ENCODE measurements at places on chromosomes 3 and 15.
A peak's percentile ranks its signal among the peaks of the same experiment; 100 is the strongest.

DNA sequence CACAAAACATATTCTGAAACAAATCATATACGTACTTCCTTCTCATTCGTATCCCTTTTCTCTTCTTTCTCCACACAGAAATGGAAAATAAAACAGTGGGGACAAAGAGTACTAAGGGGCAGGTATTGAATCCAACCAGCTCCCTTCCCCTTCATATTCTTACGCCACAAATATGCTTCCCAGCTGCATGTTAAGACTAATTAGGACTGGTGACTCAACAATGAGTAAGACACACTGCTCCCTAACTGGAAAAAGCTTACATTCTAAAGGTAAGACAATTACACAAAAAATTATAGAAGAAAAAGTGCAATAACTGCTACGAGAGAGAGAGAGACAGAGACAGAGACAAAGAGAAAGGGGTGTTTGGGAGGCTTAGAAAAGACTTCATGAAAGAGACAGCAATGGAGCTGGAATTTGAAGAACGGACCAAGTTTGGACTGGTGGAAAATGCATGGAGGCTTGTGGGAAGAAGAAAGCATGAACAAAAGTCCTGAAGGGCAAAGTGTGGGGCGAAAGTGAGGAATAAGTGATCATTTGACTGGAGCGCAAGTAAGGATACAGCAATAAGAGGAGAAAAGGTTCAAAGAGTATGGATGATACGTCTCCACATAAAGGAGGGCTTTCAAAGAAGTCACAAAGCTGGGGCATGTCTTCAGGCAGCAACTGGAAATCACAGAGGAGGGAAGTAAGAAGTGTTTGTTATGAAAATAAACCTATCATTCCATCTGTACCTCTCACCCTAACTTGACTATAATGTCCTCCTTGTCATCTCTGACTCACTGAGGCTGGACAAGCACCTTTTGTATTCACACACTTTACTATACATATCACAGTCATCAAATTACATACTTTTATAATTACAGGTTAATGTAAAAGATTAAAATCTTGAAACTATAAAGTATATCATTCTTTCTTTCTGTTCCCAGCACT lies 49.2 kb downstream of the RYK start:
- DNase-seq: no peak

GRCh38 chr3:127059072-127059471 lies 76.2 kb downstream of the PLXNA1 start:
- DNase-seq: no peak

DNA sequence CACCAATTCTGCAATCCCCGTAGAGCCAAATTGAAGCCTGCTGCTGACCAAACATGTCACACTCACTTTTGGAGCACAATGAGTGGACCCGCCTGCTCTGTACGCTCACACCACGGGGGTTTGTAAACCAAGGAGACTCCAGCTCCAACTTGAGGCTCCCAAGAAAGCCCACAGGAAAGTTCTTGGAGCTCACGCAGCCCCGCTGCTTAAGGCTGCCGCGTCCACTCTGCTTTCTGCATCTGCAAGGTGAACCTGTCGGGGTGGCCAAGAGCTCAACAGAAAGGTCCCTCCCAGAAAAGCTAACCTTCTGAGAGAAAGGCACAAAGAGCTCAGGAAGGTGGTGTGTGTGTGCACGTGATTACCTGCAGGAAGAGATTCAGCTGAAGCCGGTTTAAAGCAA lies 94.9 kb downstream of the PCSK6 start:
- DNase-seq: no peak

GRCh38 chr3:11379238-11379823 lies 107.1 kb downstream of the ATG7 start:
- DNase-seq: peak; percentile 43

DNA sequence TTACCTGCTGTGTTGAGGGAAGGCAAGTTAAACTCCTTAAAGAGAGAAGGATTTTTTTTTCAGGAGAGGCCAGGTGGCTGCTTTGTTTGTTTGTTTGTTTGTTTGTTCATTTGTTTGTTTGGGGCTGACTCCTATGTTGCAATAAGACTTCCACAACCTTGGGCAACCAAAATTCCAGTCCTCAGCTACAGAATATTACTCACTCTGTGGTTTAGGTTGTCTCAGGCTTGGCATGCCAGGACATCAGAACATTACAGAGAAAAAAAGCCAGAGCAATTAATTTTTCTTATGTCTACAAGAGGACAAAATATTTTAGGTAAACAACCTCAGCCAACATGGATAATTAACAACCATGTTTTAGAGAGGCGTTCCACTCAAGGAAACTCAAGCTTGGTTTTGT lies 156.7 kb upstream of the ATP11B start:
- no peak for DNase-seq

- DNase-seq: peak; percentile 24
Measured at GRCh38 chr15:29451201-29451781, 181.7 kb upstream of the NSMCE3 start.

DNA sequence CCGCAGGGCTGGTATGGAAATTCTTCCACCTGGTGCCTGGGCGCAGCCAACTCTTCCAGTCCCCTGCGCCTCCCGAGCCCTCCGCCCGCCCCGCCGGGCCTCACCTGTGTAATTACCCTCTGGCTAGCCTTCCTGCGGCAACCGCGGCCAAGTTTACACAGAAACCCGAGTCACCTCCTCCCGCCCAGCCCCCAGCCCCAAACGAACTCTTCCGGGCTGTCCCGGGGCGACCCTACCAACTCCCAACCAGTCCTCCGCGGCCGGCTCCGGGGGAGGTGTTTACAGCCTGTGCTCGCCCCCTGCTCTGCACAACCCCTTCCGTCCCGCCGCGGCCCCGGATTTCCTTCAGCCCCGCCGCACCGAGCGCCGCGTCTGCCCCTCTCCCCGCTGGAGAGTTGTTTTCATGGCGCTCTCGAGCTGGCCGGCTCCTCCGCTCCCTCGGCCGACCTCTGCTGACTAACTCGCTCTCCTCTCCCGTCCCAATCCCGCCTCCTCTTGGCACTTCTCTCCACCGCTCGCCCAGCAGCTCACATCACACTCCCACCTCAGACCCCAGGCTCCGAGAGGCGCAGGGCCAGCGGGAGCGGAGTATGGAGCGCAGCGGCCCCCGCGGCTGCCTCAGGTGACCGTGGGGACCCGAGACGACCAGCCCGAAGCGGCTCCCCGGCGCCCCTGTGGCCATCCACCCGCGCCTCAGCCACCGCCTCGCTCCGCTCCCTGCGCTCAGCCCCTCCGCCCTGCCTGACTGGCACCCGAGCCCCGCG lies 538 bp downstream of the ATOSA start:
- DNase-seq: peak; percentile 81

- no peak for DNase-seq
Measured at GRCh38 chr15:42338500-42338899, 20.8 kb upstream of the CAPN3 start.

DNA sequence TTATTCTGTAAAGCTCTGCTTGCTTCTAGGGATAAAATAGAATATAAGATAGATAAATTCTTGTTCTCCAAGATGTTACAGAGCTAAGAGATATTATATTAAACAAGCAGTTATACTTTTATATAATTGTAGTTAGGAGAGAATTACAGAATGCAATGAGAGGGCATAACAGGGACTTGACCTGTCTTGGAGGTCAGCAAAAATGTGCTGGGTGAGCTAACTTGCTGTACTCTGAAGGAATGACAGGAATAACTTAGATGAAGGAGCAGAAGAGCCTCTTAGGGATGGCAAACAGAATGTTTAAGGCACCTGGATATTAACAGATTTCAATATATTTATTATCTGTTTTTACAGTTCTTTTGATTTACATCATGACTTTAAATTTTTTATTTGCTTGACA lies 33.2 kb downstream of the ZNF654 start:
- DNase-seq: no peak

DNA sequence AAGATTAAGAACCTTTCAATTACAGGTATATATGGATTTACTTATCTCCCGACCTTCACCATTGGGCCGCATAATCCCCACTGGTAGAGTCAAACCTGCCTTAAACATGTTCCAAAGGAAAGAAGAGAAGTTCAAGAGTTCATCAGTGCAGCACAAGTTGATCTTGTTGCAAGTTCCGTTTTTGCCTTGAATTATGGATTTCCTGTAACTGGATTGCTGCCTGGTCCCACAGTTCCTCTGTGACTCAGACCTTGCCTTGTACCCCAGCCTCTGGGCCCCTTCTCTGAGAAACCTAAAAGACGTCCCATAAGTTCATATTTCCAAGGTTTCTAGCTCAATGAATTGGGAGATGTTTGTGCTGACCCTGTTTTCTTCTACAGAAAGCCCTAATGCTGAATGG lies 112.5 kb upstream of the THBS1 start:
- DNase-seq: no peak

Data from hepatocyte (in vitro differentiated cells).